Tongue (tissue), 3 donors: ENCODE measurements at places on chromosomes 2 and 18. TPM values are rescaled to one million over a fixed set of nuclear protein-coding genes. Genes with fewer than 3 reads are reported as not detected.

- no peak for DNase-seq
Observed at GRCh38 chr2:168573128-168573903, 117.2 kb downstream of the CERS6 start.

DNA sequence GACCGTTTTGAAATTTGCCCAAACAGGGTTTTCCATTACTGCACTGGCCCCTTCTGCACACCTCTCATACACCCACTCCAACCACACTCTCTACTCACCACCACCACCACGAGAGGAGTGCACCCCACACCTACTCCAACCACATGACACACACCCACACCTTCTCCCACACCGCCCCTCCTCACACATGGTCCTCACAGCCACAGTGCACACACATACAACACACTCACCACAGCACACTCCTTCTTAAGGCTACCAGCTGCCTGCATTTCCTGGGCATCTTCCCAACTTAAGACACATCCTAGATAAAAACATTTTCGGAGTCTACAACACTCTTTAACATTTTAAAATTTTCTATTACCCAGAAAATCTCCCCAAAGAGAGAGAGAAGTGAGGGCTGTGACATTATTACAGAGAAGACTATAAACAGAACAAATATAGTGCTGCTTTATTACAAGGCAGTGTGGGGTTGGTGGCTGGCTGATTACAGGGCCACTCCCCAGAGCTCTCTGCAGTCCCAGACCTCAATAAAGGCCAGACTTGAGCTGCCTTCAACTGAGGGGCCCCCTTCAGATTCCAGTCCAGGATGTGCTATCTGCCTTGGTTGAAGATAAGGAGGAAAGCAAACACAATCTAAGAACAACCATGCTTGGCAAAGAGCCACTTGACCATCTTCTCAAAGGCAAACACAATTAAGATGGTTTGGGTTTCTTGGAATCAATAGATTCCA lies 36.1 kb downstream of the NHEJ1 start:
- DNase-seq: no peak

DNA sequence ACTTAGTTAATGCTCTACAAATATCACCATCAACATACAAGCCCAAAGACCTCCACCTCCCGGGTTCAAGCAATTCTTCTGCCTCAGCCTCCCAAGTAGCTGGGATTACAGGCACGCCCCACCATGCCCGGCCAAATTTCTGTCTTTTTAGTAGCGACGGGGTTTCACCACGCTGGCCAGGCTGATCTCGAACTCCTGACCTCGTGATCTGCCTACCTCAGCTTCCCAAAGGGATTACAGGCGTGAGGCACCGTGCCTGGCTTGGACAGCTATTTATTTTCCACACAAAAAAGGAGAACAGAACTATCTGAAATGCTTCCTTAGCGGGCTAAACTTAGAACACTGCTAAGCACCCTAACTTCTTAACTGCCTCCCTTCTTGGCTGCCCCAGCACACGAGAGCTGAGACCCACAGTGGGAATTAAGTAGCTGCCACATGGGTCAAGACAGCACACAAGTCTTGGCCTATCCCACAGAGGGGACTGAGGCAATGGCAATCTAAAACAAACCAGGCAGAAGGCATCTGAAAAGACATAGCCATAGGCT lies 24.8 kb downstream of the CYTIP start:
- DNase-seq: no peak

- DNase-seq: peak; percentile 32
Observed at GRCh38 chr2:165902934-165903333, 50.6 kb downstream of the TTC21B start.

GRCh38 chr2:233407771-233408181 lies 53.5 kb downstream of the DGKD start:
- no peak for DNase-seq

GRCh38 chr2:168678153-168678853 lies 124.1 kb upstream of the NOSTRIN start:
- DNase-seq: no peak

The UGT1A8 gene
- total RNA-seq: 0.31 TPM

The PXDN gene
- 189 TPM for total RNA-seq

The ALK gene
- total RNA-seq: 0.41 TPM

The PHOSPHO2 gene
- 5.0 TPM for total RNA-seq
